Activated CD4-positive, alpha-beta T cell treated with anti-CD3 and anti-CD28 coated beads, Interleukin-2, amount 50 U/mL, for 4 hours (primary cell): ENCODE measurements at places on chromosomes 3 and 15.

GRCh38 chr3:133469140-133469731 lies 69.4 kb downstream of the BFSP2 start:
- DNase-seq = no peak

DNA sequence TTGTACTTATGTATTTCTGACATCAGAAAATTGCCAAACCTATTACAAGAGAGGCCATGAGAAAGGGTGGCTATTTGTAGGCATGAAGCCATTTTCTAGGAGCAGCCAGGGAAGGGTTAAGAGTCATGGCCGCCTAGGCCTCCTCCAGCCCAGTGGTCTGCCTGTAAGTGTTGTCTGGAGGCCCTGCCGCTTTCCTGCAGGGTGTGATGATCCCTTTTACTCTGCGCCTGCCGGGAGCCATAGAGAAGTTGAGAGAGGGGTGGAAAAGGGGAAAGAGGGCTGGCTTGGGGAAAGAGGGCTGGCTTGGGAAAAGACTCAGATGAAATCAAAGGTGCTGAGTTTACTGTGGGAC lies 29.1 kb upstream of the KCTD6 start:
- DNase-seq = no peak

DNA sequence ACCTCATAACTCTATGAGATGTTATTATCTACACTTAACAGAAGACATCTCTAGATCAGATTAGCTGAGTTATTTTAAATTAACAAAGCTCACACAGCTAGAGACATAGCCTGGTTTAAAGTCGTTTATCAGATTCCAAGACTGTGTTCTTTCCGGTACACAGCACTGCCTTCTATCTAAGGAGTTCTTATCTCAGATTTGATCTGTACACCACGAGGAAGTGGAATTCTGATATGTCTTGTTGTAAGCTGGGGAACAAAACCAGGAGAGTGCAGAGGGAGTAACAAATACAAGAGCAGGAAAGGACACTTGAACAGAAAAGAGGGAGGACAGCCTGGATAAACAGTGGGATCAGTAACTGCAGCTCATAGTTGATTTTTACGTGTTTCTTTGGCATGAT lies 61.7 kb upstream of the KCNMB2 start:
- DNase-seq = no peak

DNA sequence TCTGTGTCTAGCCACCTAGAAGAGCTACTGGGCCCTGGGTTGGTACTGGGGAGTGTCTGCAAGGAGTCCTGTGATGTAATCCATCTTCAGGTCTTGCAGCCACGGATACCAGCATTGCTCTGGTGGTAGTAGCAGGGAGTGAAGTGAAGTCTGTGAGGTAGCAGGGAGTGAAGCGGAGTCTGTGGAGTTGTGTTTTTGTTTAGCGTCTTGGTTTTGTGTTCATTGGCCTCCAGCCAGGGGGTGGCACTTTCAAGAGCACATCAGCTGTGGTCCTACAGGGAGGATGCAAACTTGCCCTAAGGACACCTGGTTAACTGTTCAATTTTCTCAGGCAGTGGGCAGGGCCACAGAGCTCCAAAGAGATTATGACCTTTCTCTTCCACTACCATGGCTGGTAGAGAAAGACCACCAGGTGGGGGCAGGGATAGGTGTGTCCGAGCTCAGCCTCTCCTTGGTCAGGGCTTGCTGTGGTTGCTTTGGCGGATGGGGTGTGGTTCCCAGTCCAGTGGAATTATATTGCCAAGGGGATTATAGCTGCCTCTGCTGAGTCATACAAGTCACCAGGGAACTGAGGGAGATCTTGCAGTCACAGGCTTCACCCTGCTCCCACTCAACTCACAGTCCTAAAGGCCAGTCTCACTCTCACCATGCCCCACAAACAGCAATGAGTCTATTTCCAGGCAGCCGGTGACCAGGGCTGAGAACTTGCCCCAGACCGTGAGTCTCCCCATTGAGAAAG lies 424.7 kb downstream of the ZBBX start:
- no peak for DNase-seq

DNA sequence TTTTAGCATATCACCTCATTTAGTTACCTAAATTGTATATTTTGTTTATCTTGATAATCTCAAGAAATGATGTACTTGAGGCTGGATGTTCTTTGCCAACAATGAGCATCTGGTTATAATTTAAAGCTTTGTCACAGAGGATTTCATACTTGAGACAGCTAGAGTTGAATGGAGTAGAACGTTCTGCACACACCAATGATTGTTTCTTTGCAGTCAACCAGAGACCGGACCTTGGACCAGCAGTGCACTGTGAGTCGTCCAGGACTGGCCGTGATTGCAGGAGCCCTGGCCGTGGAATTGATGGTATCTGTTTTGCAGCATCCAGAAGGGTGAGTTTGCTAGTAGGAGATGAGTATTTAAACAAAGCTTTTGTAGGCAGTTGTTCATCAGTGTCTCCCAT lies 90.4 kb downstream of the ATG7 start:
- no peak for DNase-seq

GRCh38 chr3:67290438-67290837 lies 292.3 kb downstream of the KBTBD8 start:
- DNase-seq = no peak

DNA sequence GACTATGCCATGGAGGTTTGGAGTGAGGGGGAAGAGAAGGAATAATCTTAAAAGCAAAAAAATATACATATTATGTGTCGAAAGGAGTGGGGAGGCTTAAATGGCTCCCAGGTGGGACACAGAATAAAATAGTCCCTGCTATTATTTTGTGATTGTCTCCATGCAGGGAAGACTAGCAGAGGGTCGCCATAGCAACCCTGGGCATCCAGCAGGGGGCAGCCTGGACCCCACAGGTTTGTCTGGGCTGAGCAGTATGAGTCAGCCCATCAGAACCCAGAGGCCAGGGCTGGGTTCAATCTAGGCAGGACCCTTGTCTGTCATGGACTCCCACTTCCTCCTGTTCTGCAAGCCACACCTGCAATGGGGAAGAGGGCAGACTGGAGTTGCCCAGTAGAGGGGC lies 17.6 kb upstream of the LINGO1 start:
- no peak for DNase-seq

DNA sequence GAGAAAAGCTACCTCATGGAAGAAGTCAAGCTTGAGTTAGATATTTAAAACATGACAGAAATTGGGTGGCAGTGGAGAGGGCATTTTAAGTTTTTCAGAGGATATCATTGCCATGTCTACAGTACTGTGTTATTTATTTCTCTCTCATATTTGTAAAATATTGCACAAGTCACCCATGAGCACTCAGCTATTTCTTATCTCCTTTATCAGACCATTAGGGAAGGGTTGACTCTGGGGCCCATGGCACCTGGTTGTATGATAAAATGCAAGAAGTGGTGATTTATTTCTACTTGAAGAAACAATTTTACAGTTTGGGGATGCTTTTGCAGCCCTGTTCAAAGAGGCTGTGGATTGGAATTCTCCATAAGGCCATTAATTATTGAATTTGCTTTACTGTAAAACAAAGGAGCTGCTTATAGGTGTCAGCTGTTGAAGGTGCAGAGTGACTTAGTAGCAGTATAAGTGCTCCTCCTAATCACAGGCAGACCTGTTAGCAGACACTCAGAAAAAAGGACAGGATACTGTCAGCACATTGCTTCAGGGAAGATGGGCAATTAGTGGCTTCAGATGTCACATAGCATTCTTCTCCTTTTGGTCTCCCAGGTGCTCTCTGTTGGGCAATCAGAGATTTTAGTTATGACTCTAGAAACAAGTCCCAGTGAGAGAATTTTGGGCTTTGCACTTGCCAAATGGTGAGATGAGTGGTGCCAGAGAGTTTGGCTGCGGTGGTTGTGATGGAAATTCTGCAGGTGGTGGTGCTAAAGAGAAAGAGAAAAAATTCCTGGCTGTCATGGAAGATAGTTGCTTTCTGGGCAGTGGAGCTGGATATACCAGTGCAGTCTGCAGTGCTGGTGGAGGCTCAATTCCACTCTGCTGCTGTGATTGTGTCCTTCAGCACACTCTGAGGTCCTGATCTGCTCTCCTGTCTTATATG lies 129.7 kb upstream of the ROPN1 start:
- DNase-seq = no peak

- DNase-seq = no peak
Observed at GRCh38 chr3:28326458-28326926, 22.0 kb upstream of the ZCWPW2 start.

DNA sequence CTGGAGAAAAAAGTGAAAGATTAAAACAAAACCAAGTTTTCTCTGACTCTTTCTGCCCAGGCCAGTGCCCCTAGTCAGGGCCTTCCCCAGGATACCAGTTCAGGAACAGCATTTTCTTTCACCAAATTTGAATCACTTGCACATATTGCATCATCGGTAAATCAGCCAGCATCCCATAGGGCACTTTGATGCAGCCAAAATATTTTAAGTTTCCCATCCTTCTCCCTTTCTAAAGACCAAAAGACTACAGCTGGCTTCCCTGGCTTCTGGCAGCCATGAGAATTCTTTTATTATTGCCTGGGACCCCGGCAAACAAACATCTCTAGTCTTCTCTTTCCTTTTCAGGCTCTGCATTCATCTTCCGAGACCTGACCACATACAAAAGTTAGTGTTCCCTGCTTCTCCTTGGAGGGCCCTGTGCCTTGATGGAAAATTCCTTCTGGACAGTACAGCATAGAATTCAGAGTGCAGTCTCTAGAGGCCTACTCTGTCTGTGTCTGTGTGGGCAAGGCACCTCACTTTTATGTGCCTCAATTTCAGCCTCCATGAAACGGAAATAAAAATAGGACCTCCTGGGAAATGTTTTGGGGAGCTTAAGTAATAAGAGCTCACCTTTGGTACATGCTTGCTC lies 348.0 kb downstream of the VPS13C start:
- no peak for DNase-seq

- DNase-seq = no peak
Observed at GRCh38 chr3:59256230-59256629, 206.4 kb upstream of the CFAP20DC start.

DNA sequence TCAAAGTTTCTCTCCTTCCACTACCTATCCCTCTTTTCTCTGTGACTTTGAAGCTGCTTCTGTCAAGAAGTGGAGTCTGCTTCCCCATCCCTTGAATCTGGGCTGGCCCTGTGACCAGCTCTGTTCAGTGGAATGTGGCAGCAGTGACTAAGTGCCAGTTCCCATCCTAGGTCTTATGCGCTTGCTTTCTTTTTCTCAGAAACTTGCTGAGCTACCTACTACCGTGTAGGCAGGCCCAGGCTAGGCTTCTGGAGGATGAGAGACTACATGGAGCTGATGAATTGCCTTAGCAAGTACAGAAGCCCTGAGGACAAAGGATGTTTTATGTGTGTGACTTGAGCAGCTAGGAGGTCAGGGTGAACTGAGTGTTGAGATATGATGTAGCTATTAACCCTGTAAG lies 123.2 kb downstream of the PDCD6IP start:
- no peak for DNase-seq

DNA sequence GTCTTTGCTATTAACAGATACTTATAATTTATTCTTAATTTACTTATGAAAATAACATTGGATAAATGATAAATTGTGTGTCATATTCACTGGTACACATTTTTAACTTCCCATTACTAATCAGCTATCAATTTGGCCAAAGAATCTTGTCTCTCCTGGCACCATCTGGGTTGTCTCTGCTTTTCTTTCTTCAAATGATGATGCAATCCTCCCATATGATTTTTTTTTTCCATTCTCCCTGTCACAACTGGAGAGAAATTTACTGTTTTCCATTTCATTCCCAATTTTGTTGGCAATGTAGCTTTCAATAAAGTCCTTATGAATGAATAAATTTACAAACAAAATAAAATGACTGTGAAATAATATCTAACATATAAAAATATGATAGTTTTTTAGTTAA lies 743.7 kb upstream of the EPHA6 start:
- no peak for DNase-seq

DNA sequence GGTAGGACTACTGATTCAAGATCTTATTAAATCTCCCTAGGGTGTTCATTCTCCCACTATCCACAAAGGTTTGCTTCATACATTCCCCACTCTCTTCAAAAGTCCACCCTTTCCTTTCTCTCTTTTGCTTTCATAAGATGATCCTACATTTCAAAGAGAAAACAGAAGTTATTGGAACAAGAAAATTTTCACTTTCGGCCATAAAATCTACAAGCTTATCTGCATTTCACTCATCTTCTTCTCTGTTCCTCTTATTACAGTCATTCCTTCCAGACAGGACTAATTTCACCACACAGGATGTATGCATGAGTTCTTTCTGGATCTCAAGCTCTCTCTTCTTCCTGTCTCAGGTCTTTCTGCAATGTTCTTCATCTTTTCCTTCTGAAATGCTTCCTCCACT lies 238.7 kb downstream of the ISL2 start:
- DNase-seq = no peak

DNA sequence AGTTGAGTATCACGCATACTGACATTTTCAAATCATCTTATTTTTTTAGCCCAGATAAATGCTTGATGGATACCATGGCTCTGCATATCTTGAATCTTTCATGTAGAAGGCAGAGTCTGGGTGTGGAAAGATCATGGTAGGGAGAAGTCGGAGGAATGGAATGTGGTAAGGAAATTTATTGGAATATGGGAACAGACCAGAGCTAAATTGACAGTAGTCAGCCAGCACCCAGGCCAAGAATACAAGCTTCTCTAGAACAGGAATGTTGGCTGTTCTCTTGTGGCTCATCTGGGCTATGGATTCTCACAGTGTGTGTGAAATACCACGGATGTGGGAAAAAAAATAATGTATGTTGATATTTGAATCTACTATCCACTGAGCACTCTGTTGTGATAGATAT lies 305.7 kb upstream of the COL8A1 start:
- DNase-seq = no peak

DNA sequence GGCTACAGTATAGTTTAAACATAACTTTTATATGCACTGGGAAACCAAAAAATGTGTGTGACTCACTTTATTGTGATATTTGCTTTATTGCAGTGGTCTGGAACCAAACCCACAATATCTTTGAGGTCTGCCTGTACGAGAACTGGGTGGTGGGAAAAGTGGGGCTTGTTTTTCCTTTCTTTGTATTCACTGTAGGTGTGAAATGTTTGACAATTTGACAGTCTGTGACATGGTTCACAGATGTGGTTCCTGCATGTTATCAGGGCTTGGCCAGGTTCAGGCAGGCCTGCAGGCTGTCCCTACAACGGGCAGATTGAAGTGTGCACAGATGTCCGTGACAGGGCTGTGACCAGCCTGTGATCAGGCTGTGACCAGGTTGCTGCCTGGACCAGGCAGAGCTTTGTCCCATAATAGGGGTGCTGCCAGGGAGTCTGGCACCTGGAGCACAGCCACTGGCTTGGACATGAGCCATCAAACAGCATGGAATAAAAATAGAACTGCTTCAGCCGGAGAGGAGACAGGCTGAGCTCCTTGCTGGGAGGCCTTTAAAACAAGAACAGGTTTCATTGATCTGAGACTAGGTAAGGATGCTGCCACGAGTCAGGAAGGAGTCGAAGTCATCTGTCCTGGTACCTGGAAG lies 61.0 kb downstream of the KLF13 start:
- no peak for DNase-seq

- DNase-seq = no peak
Observed at GRCh38 chr3:27166888-27167287, 202.3 kb downstream of the NEK10 start.

GRCh38 chr15:52709187-52709981 lies 30.2 kb upstream of the ATOSA start:
- DNase-seq = no peak
